Amniotic epithelial cell (primary cell): ENCODE measurements at places on chromosomes 1 and 21.

DNA sequence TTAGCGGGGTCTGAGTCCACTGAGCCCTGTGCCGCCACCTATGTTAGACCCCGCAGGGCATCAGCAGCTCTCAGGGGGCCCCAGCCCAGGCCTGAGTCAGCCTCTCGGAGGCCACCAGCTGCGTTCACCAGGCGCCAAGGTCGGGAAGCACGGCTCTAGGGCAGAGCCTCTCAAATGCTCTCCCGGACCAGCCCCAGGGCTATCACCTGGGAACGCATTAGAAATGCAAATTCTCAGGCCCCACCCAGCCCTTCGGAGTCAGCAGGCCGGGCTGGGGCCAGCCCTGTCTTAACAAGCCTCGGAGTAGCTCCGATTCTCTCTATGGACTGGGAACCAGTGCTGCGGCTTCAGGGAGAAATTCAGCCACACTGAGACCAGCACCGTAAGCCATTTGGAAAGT is 37.2 kb upstream of the TSPEAR start:
- DNase-seq = no peak

GRCh38 chr1:204162494-204163074 is 3.6 kb downstream of the REN start:
- DNase-seq = peak; percentile 39

GRCh38 chr21:25735646-25736597 is 1.1 kb downstream of the GABPA start:
- DNase-seq = peak; percentile 79

- DNase-seq = no peak
These were observed 4.2 kb downstream of the PLA2G2F start for GRCh38 chr1:20143318-20143717.

DNA sequence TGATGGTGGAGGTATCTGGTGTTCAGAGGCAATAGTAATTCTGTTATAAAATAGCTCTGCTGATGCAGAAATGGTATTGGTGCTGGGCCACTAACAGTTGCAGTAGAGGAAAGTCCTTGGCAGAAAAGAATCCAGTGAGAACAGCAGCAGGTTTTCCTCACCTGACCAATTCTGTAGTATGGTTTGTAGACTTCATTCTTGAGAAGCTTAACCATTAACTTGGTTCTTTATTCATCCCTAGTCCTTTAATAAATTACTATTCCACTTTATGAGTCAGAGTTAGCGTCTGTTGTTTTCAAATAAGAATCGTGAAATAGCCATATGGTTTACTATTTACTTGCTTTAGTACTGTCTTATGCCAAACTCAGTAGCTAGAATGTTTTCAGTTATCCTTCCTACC is 128.5 kb upstream of the SERTAD4 start:
- DNase-seq = no peak

DNA sequence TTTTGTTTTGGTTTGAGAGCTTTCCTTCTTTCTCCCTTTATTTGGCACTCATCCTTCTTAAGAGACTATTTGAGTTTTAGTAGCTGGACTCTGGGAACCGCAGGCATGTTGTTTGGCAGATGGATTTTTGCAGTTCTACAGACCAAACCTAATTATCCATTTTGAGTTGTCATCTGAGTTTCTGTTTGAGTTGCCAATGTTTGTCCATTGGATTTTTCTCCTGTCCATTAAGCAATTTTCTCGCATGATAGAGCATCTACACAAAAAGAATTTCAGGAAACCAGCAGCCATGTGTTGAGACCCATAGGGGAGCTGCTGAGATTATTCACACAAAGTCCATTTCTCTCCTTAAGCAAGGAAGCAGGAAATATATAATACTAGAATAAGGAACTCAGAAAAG is 17.2 kb upstream of the CXADR start:
- no peak for DNase-seq

DNA sequence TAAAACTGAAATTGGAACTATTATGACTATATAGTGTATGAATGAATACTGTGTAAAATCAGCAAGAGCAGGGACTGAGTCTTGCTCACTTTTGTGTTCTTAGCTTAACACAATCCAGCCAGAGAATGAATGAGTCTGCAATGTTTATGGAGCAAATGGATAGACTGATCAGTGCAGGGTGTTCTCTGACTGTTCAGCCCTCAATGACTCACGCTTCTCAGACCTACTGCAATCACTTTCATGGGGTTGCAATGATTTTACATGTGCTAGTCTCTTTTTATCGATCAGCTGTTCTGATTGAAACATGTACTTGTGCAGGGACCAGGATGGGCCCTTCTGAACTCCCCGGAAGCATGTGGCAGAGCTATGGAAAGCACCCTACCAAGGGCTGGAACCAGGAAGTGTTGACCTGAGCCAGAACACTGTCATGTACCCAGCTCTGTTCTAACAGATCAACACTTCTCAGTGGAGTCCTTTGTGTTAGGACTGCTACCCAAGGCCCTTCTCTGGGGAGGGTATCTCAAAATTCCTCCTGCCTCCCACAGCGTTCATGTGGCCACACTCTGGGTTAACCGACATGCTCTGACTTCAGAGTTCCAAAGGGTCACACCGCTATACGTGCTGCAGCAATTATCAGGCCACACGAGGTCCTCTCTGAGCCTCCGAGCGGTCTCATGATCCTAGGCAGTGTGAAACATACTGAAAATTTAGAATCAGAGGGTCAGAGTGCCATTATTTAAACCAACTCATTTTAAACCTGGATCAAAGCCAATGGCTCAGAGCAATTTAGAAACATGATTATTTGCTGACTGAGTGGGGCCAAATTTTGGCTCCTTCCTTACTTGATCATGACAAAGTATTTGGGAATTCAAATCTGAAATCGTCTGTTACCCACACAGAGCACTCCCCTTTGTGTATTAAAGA is 35.2 kb downstream of the GRIK1 start:
- no peak for DNase-seq

GRCh38 chr1:241770115-241770514 is 77.9 kb upstream of the EXO1 start:
- no peak for DNase-seq

DNA sequence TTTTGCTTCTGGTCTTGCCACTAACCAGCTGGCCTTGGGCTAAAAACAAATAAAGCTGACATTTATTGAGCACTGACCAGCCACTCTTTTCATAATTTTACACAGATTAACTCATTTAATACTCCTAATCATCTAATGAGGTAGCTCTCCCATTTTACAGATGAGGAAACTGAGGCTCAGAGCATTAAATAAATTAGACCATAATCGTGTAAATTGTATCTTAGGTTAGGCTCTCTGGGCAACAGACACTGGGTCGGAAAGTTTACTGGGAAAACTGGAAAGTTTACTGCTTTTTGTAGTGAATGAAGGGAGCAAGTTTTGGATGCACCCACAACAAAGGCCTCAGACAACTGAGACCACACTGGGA is 7.3 kb downstream of the BMP8B start:
- DNase-seq = no peak

DNA sequence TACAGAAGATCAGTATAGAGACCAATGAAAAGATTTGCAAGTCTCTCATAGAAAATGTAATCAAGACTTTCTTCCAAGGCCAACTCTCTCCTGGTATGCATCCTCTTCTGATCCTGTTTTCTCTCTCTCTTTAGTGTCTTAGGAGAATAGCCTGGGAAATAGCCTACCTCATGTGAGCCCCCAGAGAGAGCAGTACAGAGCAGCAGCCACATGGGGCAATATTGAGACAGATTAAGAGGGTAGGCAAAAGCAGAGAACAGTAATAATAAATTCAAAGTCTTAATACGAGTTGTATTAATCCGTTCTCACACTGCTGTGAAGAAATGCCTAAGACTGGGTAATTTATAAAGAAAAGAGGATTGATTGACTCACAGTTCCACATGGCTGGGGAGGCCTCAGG is 61.4 kb downstream of the RNASEL start:
- DNase-seq = no peak

GRCh38 chr1:158285756-158286241 is 3.9 kb upstream of the CD1C start:
- no peak for DNase-seq

DNA sequence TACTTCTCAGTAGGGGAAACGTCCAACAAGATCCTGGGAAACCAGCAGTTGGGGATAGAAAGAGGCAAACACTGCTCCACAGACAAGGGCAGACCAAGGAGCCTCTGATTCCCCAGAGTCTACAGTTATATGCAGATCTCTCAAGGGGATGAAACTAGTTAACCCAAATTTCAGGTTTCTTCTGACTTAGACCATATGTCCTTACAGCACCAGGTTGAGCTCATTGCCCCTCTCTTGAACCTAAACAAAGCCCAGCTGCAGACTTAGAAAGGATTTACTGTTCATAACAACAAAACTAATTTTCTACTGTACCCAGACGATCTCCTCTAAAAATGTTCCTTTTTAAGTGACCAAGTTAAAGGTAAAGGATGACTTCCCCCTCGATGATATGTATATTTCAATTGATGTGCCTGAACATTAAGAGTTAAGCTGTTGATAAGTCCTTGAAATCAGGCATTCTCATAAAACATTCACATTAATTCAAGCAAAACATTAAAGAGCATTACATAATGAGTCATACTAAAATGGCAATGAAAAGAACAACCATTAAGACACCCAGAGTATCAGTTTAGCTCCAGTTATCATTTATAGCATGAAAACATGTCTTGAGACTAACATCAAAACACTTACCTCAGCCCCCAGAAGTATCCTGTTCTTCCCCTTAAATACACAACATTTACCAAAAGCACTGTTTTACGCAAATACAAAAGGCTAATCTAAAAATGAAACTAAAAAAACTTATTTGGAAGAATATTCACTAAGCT is 24.1 kb downstream of the SMYD3 start:
- DNase-seq = no peak

GRCh38 chr1:246787781-246788513 is 63.7 kb downstream of the SCCPDH start:
- no peak for DNase-seq

DNA sequence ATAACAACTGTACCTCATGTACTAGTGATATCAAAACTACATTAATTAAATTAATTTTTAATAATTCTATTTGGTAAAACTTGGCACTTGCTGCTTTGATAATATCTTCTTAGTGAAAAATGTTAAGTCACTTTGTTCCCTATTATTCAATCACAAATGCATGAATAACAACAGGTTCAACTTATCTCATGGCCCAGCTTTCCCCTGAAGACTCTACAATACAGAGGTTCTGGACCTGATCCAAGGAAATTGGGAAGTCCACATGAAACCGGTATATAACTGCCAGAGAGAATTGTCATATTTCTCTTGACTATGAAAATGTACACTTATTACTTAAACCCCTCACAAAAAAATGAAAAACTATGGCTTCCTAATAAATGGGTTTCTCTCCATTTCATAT is 33.9 kb upstream of the PTPRC start:
- no peak for DNase-seq

DNA sequence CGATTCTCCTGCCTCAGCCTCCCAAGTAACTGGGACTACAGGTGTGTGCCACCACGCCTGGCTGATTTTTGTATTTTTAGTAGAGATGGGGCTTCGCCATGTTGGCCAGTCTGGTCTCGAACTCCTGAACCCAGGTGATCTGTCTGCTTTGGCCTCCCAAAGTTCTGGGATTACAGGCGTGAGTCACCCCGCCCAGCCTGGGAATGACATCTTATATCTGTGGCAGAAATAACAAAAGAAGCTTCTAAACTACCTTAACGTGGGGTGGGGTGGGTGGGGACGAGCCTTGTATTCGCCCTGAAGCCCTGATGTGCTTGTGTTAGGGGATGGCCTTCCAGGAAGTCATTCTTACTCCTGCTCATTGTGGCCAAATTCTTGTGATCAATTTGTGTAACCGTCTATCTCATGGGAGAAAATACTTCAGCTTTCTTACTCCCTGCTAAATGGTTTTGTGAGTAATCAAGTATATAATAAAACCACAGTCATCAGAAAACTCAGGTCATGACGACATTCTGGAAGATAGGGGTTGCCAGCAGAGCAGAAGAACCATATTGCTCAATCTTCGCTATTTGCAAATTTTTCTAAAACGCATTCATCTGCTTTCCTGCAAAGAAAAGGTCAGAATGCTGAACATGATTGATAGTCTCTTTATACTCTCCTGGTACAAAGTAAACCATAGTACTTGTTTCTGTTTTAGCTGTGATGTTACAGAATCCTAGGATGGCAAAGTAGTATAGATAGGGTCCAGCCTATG is 63.2 kb downstream of the DIRAS3 start:
- DNase-seq = peak; percentile 99

DNA sequence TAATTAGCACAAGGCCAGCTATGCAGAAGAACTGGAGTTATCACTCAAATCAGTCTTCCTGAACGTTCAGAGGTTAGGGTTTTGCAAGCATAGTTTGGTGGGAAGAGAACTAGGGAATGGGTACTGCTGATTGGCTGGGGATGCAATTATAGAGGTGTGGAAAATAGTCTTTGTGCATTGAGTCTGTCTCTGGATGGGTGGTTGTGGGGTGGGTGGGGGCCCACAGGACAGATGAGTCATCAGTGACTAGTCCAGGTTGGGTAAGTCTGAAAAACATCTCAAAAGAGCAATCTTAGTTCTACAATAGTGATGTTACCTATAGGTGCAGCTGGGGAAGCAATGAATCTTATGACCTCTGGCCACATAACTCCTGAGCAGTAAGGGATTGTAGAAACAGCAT is 89.7 kb upstream of the HMCN1 start:
- DNase-seq = no peak

DNA sequence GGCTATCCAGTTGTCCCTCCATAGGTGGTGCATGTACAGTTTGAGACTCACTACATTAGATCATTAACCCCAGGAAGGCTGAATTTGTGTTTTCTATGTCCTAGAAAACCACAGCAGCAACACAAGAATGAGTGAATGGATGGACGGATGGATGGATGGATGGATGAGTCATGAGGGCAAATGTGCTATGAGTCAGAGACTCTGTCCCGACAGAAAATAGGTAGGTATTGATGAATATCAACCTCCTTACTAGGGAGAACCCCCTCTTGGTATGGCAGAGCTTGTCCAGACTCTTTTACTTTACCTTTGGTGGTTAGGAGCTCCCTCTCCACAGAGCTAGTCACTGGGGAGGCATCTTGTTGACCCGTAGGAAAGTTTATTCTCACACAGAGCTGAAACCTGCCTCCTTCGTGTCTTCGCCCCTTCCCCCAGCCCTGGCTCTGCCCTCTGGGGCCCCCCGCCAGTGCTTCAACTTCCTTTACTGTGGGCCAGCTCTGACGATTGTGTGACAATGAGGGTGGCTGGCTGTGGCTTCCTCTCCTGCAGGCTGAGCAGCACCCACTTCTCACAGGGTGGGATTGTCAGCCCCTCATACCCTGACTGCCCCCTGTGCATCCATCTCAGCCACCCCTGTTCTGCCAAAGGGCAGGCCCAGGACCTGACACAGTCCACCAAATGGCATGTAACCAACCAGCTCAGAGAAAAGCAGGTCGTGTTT is 145.2 kb downstream of the FOXD2 start:
- DNase-seq = no peak

GRCh38 chr1:63665410-63665809 is 72.2 kb downstream of the PGM1 start:
- no peak for DNase-seq

DNA sequence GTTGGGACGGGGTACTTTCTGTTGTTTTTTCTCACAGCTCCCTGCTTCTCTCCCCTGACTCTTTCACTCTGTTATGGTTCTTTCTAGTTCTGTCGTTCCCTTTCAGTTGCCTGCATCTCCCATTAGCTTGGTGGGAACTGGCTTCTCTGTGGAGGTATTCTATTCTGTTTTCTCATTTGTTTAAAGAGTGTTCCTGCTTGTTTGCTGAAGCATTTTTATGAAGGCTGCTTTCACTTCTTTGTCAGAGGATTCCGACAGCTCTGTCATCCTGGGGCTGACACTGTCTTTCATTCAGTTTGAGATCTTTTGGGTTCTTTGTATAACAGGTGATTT is 96.0 kb upstream of the COL6A1 start:
- DNase-seq = no peak

- no peak for DNase-seq
These were observed 51.5 kb downstream of the PRDM2 start for GRCh38 chr1:13751458-13751871.

- DNase-seq = no peak
These were observed 15.5 kb upstream of the TFF3 start for GRCh38 chr21:42330380-42331371.
